Cardiac septum (tissue), 1 donor: ENCODE measurements at places on chromosomes 1 and 21. TPM values are rescaled to one million over a fixed set of nuclear protein-coding genes. Genes with fewer than 3 reads are reported as not detected.
A peak's percentile ranks its signal among the peaks of the same experiment; 100 is the strongest.

DNA sequence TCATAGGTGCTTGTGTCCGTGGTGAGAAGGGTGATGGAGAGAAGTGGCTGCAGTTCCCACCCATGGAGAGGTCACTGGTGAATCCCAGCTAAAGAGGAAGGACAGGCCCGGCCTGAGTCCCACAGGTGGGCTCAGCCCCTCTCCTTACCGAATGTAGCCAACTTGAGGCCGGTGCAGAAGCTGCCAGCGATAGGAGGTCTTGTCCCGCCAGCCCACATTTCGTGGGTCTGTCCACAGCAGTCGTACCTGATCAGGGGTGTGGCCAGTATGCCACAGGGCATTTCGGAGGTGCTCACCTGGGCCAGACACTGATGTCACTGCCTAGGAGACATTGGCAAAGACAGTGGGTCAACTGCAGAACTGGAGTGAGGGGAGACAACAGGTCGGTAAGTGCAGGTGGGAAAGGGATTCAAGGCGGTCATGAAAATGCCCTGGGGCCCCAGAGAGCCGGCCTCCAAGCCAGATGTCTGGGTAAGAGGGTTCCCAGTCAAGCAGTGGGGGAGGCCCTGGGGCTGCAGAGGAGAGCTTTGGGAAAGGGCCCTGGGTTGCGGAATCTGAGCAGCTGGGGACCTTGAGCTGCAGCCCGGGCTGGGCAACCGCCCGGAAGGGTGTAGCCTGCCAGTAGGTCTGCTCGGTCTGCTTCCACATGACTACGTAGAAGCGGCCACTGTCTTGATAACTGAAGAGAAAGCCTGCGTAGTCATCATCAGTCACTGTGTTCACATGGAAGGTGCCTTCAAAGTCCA is 10.6 kb downstream of the THBS3 start:
- peak; percentile 41 for DNase-seq

- peak; percentile 82 for DNase-seq
Observed at GRCh38 chr1:234544087-234544579, 65.2 kb upstream of the TARBP1 start.

- DNase-seq = no peak
Observed at GRCh38 chr21:44818640-44819011, 764 bp upstream of the SUMO3 start.

DNA sequence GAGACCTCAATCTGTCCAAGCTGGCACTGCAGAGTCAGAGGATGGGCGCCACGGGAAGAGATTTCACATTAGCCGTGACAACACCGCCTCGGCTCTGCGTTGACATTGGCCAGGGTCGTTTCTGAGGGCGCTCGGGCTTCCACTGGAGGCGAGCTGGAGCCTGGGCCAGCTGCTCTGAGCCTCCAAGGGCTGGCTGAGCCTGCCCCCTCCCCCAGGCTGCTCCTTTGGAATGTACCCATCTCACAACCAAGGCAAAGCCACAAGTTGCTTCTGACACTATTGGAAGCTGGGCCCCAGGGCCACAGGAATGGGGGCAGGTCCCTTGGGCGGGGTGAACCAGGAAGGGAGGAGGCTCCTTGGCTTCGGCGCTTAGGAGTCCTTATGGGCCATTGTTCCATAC is 12.7 kb downstream of the GPR3 start:
- DNase-seq = no peak

WDR47 gene
- 15.7 TPM for total RNA-seq

CD5L gene
- not detected for total RNA-seq

DNA sequence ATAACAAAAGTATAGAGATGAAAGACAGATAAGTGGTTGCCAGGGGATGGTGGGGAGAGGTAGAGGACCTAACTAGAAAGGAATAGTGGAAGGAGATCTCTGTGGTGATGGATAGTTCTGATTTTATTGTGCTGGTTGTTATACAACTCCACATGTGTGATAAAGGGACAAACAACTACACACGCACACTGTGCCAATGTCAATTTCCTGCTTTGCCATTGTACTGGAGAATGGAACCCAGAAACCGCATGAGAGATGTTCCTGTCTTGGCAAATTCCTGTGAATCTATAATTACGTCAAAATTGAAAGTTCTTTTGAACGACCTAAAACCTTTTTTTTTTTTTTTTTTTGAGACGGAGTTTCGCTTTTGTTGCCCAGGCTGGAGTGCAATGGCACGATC is 11.0 kb downstream of the TNFRSF9 start:
- DNase-seq = no peak

ACTN2 gene
- 3,389 TPM for total RNA-seq

GRCh38 chr1:114155706-114156105 is 2.0 kb upstream of the SYT6 start:
- no peak for DNase-seq

DNA sequence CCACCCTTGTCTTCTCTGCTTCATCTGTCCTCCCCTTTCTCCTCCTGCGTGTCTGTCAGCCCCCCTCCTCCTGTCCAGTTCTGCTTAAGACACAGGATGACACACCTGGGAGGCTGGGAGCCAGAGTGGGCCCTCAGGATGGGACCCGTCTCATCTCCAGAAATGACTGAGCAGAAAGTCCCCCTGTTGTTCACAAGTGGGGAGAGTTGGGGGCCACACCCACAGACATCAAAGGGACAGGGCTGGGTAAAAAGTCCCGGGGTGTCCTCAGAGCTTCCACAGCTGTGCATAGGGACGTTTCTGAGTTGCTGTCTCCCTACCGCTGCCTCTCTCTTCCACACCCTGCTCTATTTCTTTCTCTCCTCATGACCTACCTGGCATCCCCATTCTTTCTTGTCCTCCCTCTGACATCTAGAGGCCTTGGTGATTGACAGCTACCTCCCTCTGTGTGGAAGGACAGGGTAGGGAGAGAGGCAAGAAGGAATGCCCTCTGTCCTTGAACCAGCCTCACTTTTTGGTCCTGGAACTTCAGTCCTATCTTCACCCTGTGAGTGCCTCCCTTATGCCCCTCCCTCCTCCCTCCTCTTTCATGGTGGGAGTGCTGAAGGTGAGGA is 19.5 kb upstream of the SH2D2A start:
- no peak for DNase-seq

DNA sequence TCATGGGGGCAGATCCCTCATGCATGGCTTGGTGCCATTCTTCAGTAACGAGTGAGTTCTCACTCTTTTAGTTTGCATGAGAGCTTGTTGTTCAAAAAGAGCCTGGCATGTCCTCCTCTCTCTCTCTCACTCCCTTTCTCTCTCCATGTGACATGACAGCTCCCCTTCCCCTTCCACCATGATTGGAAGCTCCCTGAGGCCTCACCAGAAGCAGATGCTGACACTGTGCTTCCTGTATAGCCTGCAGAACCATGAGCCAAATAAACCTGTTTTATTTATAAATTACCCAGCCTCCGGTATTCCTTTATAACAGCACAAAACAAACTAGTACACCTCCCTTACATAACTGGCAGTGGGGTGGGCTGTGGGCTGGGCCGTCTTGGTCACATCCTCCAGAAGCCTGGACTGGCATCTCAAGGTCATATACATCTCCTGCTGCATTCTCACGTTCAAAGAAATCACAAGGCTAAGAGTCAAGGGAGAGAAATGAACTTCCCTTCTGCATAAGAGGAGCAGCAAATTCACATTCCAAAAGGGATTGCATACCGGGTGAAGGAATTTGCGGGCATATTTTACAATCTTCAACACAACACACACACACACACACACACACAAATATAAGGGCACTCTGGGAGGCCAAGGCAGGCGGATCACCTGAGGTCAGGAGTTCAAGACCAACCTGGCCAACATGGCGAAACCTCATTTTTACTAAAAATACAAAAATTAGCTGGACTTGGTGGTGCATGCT is 2.3 kb upstream of the CCSAP start:
- DNase-seq = no peak

DNA sequence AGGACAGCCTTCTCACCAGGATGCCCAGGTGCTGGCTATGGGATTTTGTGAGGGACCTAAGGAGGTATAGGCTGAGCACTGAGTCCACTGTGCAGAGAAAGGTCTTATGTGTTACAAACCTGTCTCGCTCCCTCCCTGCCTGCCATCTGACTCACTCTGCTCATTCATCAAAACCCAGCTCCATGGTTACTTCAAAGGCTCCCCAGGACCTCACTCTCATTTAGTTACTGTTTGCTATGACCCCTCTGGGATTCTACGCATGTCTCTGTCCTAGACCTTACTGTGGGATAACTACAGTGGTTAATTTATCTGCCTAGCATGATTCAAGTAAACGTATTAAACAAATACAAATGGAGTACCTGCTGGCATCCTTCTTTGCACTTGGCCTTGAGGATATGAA is 211.6 kb upstream of the KIAA0040 start:
- DNase-seq = no peak

- no peak for DNase-seq
Observed at GRCh38 chr1:118947790-118948189, 40.4 kb downstream of the TBX15 start.

DNA sequence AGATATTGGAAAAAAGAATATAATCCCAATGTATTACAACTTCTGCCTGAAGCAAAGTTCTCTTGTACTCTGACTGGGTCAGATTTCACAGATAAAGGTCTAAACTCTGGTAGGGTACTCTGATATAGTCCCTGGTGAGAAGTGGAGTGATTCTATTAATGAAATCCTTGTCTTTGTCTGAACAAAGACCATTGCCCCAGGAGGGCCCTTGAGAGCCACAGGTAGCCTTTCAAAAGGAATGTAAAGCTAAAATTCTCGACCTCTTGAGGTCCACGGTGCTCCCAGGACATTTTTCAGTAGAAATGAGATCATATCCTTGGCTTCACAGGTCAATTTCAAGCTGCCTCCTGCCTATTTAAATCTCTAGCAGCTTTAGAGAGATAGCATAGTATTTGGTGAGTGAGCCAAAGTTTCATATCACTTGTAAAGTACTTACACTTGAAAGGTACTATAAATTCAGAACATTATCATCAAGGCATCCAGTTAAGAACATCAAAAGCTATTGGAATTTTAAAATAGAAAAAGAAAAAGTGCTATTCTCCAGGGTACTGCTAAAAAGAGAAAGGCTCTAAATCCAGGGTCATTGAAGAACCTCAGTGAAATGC is 10.1 kb downstream of the TNNI3K start:
- DNase-seq = no peak

DENND1B gene
- total RNA-seq = 22.0 TPM

GRCh38 chr1:226676381-226676780 is 62.7 kb downstream of the ITPKB start:
- no peak for DNase-seq

OR6N1 gene
- total RNA-seq = not detected

CFHR4 gene
- total RNA-seq = not detected

DNA sequence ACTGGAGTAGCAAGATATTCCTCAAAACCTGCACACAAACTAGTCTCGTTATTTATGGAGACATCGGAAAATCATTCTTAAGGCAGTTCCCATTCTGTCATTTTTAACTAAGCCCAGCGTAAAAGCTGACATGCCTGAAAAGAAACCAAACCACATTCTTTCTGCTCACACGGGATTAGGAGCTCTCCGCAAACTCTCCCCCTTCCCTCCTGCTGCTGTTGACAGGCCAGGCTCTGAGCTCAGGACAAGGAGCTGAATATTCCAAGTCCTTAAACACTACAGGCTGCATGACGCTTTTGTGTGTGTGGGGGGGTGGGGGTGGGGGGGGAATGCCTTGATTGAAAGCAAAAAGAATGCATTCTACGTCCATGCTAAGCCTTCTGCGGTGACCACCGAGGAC is 5.2 kb downstream of the OLIG1 start:
- DNase-seq = no peak

DNA sequence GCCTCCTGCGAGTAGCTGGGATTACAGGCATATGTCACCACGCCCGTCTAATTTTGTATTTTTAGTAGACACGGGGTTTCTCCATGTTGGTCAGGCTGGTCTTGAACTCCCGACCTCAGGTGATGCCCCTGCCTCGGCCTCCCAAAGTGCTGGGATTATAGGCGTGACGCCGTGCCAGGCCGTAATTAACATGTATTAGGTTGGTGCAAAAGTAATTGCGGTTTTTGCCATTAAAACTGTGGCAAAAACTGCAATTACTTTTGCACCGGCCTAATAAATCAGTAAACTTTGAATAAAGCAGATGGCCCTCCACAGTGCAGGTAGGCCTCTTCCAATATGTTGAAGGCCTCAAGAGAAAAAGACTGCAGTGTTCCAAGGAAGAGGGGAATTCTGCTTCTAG is 35.4 kb downstream of the TNFRSF9 start:
- no peak for DNase-seq

GRCh38 chr1:43316738-43317520 is 16.1 kb downstream of the TIE1 start:
- DNase-seq = peak; percentile 36

GRCh38 chr1:75937034-75937433 is 4.8 kb upstream of the ASB17 start:
- no peak for DNase-seq

LUZP1 gene
- total RNA-seq = 46.5 TPM
